ENCODE measurements at places on chromosomes 1 and 21.

DNA sequence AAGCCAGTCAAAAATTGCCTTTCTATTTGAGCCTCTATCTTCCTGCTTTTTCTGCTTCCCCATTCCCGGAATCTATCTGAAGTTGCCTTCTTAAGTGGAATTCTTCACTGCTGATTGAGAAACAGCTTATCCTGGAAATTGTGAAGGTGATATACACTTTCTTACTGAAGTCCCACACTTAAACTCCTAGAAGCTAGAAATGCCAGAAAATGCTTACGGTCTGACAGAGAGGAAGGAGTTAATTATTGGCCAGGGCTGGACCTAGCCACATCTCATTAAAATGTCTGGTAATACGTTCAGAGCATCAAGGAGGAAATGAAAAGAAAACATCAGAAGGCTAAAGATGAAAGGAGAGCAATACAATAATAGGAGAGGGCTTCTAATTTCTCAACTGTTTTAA, 292.5 kb upstream of the SNX7 start:
- DNase-seq: no peak

DNA sequence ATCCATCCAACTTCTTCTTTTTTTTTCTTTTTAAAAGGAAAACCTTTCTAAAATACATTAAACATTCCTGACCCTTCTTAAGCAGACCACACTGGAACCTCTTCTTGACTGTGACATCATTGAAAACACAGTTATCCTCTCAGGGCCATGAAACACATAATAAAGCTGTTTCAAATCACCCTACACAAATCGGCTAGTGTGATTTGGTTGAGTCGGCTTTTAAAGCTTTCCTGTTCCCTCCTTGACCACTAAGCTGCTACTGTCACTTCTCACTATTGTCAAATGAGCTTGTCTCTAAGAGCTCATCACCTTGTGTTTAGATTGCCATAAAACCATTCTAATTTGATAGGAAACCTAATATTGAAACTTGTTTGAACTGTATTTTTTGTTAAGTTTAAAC, 5.9 kb downstream of the USP24 start:
- DNase-seq: peak; percentile 15

GRCh38 chr1:115428256-115428655, 90.2 kb upstream of the NGF start:
- peak; percentile 78 for DNase-seq

GRCh38 chr21:37357691-37358090, 8.9 kb upstream of the DYRK1A start:
- DNase-seq: no peak

- no peak for DNase-seq
Measured at GRCh38 chr1:151356696-151357095, 9.6 kb upstream of the RFX5 start.

DNA sequence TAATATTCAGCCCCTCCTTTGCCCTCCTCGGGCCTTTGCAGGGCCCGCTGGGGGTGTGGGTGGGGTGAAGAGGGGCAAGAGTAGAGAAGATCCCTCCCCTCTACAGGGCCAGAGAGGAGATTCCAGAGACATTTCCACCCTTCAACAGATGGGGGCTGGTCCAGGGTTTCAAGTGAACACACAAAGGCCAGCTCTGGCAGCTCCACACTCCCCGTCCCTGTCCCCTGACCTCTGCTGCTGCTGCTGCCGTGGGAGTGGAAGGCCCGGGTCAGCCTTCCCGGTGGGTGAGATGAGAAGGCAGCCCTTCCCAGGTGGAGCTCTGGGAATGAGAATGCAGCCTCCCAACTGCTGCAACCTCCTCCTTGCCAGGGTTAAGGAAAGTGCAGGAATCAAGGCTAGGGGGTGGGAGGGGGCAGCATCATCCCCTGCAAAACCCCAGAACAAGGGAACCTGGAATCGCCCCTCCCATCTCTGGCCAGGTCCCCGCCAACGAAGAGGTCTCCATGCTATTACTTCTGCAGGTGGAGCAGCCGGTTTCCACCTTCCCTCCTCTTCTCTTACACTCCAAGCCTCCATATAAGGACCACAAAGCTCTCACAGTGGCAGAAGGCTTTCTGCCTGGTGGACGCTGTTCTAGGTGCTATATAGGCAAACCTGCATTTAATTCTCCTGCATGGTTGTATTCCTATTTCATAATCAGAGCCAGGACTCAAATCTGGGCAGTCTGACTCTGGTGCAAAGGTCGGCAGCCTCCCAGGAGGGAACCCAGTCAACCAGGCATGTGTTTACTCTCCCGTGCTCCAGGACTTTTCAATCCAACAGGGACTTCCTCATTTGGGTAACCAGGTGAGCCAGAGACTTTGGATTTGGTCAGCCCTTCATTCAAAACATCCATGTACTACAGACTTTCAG, 22.9 kb upstream of the ARHGEF10L start:
- no peak for DNase-seq

DNA sequence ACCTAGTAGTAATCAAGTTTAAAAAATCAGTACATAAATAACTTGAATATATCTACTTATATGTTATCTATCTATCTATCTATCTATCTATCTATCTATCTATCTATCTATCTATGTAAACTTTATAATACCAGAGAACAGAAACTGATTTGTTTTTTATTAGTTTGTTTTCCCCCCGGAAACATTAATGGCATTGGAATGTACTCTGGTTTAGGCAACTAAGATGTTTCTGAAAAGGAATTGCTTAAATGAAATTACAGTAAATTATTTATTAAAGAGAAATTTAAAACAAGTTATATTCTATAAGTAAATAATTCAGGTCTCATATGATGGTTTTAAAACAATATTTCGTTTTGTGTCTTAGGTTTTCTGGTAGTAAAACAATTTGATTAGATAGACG, 681.0 kb upstream of the ADAMTS5 start:
- DNase-seq: peak; percentile 8

DNA sequence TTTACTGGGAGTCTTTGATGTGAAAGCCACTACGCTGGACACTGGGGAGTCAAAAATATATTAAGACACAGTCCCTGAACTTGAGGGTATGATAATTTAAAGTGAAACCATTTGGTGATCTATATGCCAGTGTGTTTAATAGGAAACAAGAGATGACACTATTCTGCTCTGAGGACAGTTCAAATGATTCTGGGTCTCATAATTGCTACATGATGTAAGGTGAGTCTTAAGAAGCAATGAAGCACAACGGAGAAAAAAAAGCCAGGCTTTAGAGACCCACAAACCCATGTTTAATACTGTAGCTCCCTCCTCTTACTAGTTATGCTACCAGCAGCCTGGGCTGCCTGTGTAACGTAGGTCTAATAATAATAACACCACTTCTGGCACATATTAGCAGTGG, 14.2 kb upstream of the LRRC8D start:
- DNase-seq: no peak

DNA sequence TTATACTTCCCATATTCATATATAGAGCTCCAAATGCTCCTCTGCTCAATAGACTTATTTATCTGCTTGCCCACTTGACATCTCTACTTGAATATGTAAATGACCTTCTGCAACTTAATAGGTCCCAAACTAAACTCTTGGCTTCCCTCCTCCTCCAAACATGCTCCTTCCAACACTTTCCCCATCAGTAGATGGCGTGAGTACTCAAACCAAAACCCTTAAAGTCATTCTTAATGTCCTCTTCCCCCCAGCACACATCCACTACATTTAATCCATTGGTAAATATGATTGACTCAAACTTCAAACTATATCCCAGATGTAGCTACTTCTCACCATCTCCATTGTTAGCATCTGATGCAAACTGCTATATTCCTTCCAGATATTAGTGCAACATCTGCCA, 48.5 kb upstream of the PBX1 start:
- DNase-seq: no peak

- DNase-seq: peak; percentile 80
Measured at GRCh38 chr1:245742896-245743295, 588.1 kb downstream of the KIF26B start.

GRCh38 chr1:7221826-7222694, 436.8 kb downstream of the CAMTA1 start:
- DNase-seq: no peak

Data from RPMI7951 (cell line).